IMR-90 (cell line): ENCODE measurements at places on chromosomes 13 and 19.

- DNase-seq, result no peak
Measured at GRCh38 chr19:57037556-57037955, 82.2 kb upstream of the USP29 start.

DNA sequence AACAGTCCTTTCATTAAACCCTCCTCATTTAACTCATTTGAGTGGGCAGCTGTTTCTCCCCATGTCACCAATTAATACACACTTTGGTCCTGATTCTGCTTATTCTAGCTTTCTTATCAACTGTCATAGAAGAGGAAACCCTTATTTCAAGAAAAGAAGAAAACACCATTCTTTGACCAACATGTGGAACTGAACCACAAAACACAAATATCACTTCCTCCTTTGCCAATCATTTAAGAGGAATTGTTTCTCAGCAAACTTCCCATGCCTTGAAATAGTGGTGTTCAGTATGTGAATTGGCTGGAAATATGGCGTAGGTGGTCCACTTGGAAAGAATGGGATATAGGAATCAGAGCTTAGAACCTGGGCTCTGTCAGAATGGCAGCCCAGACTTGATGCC is 20.4 kb downstream of the MBD3L2B start:
- DNase-seq, result no peak

DNA sequence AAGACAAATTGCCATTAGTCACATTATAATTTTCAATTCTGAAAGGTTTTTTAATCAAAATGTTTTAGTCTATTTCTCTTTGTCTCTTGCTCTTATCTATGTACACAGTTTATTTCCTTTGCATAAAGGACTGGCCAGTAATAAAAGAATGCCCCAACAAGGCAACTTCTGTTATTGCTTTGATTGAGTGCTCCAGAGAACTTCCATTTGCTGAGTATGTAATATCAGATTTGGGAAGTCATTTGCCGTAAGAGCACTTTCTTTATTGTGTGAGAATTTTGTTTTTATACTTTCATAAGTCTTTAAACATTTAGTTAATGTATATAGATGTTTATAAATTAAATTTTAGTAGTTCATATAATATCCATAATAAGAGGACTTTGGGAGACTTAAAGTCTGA is 1140.4 kb downstream of the PCDH9 start:
- DNase-seq, result no peak

DNA sequence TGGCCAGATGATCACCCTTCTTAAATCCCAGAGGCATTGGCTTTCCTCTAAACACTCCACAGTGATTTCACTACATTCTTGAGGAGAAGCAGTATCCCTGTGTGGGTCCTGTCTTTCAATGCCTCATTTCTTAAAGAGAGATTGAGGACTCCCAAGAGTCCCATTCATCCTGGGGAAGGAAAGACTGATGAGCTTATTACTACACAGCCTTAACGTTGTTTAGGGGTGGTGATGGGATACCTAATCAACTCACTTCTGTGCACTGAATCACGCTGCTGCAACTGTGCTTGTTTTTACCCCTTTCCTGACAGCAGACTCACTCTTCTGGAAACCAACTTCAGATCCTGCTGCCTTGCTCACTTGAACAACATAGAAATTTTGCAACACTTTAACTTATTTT is 203.1 kb downstream of the RGCC start:
- no peak for DNase-seq

GRCh38 chr13:41354416-41354815 is 43.3 kb downstream of the NAA16 start:
- DNase-seq, result peak; percentile 18

DNA sequence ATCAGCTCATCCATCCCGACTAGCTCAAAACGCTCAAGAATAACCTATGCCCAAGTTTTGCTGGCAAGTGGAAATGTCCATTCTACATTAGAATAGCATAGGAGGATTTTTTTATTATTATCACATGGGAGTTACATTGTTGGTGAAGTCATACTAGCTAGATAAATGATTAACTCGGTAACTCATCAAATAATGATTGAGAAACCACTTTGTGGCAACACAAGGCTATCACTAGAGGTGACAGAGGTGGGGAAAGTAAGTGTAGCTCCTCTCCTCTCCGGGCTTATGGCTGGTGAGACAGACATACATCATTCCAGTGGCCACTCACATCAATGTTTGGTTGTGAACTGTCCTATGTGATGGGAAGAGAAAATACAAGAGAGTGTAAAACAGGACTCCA is 161.6 kb downstream of the ZIC5 start:
- no peak for DNase-seq

DNA sequence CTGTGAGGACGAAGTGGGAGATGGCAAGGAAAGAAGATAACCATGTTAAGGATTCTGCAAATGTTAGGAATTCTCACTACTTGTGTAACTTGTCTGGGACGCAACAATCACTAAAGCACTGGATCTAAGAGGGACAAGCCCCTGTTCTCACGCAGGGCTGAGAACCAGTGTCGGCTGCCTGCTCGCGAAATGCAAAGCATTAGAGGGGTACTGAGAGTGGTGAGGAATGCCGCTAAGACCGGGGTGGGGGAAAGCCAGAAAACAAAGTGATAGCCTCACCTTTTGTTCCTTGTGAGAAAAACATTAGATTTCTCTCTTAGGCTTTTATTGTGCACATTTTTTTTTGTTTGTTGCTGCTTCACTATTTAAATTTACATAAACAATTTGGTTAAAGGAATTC is 241.9 kb downstream of the ABCC4 start:
- DNase-seq, result no peak
